Urinary bladder (tissue), 4 donors: ENCODE measurements at places on chromosomes 5 and 9. TPM values are rescaled to one million over a fixed set of nuclear protein-coding genes. Genes with fewer than 3 reads are reported as not detected.
A peak's percentile ranks its signal among the peaks of the same experiment; 100 is the strongest.

- no peak for DNase-seq
Measured at GRCh38 chr5:38968665-38969064, 105.5 kb downstream of the RICTOR start.

HSD17B3 gene
- total RNA-seq = not detected

GRCh38 chr9:89311346-89312221 is 589 bp downstream of the CKS2 start:
- DNase-seq = no peak

PRDM9 gene
- not detected for total RNA-seq

GRCh38 chr5:92207151-92207550 is 824.0 kb upstream of the ARRDC3 start:
- no peak for DNase-seq

- DNase-seq = peak; percentile 17
Measured at GRCh38 chr9:121073038-121073437, 1.7 kb upstream of the CNTRL start.
